Activated CD8-positive, alpha-beta memory T cell treated with anti-CD3 and anti-CD28 coated beads for 24 hours (primary cell): ENCODE measurements at places on chromosomes 1 and 21.
A peak's percentile ranks its signal among the peaks of the same experiment; 100 is the strongest.

GRCh38 chr1:12435639-12436344, 182.2 kb downstream of the DHRS3 start:
- peak; percentile 79 for DNase-seq

- no peak for DNase-seq
These were observed 26.8 kb upstream of the EPHA8 start for GRCh38 chr1:22536506-22536905.

GRCh38 chr1:163789911-163790310, 468.2 kb downstream of the NUF2 start:
- no peak for DNase-seq

GRCh38 chr1:14420686-14421085, 177.8 kb upstream of the KAZN start:
- no peak for DNase-seq

DNA sequence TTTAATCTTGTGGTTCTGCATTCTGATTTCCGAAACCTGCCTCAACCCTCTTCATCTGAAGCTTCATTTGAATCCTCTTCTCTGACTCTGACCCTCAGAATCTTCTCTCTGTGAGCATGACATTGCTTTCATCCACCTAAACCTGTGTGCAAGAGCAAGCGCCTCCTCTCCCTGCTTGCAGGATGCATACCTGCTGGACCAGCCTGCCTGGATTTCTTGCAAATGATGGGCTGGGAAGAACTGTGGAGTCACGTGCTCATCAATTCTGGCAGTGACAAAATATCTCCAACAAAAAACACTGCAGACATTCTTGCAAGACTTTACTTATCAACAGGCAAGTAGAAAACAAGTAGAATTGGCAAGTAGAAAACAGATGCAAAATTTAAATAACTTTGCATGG, 20.8 kb upstream of the SLC35F3 start:
- no peak for DNase-seq

DNA sequence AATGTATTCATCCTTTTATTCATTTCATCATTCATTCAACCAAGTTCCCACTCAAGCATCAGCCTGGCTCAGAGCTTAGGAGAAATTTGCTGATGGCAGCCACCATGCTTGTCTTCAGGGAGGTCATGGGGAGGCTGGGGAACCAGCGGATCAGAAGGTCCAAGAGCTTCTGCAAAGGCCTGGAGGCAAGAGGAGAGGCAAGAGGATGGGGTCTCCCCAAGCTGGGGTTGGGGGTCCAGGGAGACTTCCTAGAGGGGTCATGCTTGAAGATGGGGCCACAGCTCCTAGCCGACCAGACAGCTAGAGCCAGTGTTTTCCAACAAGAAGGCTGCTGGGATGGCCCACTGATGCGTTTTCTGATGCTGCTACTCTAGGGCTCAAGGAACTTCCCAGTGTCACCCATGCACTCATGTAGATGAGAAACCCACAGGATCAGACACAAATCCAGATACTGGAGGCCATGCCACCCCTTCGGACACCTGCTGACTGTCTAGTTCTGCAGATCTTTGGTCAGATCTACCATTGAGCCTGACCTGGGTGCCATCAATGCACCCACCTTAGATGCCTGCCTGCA, 315.2 kb downstream of the AJAP1 start:
- DNase-seq: no peak

DNA sequence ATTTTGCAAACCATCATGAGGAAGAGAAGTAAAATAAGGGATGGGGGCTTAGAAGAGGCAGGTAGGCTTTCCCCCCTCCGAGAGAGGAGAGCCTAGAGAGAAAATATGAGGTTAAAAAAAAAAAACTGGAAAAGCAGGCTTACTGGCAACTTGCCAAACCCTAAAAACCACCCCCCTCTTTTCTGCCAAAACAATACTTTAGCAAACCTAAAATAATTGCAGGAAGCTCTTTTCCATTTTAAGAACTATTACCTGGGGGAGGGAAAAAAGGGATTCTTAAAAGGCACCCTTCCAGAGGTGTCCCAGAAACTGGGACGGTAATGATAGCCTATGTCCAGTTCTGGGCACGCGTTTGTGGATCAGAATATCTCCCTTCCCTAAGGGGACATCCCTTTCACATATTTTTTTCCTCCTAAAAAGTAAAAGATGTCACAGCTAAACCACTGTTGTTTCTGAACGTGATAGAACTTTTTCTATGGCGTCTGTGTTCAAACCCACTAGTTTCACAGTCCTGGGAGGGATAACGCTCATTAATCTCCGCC, 1.1 kb upstream of the NFIA start:
- no peak for DNase-seq

DNA sequence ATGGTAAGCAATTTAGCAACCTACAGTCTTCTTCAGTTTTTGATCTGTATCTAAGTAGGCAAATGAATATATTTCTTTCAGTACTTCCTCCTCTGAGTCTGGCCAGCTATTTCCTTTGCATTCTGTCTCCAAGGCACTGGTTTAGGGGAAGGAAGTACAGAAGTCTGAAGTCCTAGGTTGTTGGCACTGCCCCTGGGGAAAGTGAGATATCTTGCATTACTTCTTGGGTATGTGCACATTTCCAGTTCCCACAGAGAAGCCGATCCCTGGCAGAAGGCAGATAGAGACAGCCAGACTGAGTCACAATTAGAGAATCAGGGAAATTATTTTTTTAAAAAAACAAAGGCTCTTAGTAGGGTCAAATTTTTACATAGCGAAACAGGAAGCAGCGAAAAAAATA, 98.8 kb downstream of the RASAL2 start:
- DNase-seq: no peak

DNA sequence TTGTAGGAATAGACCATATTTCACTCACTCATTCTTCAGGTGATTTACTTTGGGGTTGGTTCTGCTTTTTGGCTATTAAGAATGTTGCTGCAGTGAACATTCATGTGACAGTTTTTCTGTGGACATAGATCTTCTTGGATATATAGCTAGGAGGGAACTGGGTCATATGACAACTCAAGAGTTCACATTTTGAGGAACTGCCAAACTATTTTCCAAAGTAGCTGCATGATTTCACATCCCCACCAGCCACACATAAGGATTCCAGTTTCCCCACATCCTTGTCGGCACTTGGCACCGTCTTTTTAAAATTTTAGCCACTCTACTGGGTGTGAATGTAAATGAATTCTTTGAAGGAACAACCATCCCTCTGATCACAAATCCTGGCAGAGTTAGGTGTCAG, 126.0 kb downstream of the PRDM2 start:
- no peak for DNase-seq

DNA sequence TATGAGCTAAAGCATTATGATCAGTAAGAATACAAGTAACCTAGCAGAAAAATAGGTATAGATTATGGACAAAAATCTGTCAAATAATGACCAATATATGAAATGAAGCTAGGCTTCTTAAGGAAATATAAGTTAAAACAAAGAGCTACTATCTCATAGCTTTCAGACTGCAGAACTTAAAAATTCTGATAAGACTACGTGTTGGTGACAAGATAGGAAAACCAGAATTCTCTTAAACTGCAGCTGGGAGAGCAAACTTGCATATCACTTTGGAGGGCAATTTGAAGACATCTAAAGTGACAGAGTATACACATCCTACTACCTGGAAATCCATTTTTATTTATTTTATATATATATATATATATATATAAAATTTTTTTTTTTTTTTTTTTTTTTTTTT, 65.5 kb downstream of the LTN1 start:
- no peak for DNase-seq
